ENCODE measurements at places on chromosomes 16 and 17.

DNA sequence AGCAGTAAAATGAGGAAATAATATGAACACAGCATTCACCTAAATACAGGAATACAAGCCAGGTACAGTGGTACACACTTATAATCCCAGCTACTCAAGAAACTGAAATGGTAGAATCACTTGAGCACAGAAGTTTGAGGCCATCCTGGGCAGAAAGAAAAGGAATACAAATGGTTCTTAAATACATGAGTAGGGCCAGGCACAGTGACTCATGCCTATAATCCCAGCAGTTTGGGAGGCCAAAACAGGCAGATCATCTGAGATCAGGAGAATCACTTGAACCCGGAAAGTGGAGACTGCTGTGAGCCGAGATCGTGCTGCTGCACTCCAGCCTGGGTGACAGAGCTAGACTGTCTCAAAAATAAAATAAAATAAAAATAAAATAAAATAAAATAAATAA is 23.0 kb upstream of the SMG8 start:
- DNase-seq = no peak

DNA sequence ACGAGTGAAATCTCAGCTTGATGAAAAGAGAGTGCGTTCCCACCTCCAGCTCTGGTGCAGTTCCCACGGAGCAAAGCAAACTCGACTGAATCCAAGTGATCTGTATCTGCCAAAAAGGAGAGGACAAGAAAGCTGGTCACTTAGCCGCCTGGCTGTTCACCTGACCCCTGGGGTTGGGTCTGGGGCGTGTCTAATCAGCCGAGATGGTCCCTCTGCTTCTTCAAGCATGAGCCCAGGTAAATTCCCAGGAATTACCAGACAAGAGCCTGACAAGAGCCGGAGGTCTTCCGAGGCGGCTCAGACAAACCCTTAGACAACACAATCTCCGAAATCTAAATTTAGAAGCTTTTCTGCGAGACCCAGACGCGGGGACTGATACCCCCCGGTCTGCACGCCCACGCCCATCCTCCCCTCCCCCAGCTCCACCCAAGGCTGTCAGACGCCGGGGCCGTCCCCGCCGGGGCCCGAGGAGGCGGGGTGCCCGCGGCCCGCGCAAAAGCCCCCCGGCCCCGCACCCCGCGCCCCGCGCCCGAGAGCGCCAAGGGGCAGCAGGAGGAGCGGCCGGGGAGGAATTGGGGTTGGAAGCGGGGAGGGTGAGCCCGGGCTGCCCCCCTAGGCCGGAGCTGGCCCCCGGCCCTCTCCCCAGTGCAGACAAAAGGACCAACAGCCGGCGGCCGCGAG is 674 bp downstream of the ZNF821 start:
- peak; percentile 43 for DNase-seq

- no peak for DNase-seq
These were observed 415.0 kb upstream of the HSBP1 start for GRCh38 chr16:83392743-83393142.

DNA sequence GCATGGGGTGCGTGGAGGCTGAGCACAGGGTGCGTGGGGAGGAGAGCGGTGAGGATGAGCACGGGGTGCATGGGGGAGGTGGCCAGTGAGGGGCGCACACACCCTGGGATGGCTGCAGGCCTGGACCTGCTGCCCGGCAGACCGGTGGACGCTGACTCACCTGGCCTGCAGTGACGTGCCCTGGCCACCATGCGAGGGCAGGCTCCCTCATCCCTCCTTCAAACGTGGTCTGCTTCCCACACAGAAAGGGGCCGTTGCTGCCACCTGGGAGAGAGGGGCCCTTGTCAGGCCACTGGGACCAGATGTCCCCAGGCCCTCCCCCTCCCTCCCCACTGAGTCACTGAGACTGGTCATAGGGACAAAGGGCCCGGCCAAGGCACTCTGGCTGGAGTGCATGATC is 20.1 kb upstream of the APRT start:
- no peak for DNase-seq

- DNase-seq = no peak
These were observed 14.4 kb upstream of the KCNJ18 start for GRCh38 chr17:21677911-21678310.

DNA sequence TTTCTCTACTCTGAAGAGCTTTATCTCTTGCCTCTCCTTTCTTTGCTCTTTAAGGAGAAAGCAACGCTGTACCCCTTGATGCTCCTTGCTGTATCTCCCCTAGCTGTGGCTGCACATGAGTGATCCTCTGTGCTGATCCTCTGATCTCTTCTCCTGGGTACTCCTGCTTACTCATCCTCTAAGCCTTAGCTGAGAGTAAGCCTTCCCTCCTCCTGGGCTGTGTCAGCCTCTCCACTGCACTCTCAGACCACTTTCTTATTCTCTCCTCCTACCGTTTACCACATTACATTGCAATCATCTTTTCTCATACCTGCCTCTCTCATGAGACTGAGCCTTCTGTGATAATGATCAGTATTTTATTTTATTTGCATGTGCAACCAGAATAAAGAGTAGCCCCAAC is 25.1 kb downstream of the SOX9 start:
- no peak for DNase-seq

DNA sequence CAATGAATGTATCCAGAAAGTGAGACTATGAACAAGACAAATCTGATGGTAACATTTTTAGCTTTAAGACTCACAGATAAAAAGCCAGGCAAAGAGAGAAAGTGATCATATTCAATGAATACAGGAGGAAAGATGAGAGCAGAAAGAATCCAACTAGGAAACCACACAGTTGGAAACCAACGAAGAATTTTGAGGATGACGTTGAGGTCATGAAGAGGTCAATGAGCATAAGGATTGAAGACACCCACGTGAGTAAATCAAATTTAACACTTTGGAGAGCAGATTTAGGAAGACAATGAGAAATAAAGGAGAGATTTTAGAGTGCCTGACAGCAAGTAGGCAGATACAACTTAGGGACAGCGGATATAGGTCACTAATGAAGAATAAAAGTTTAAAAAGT is 948.1 kb downstream of the KCNJ2 start:
- DNase-seq = no peak

DNA sequence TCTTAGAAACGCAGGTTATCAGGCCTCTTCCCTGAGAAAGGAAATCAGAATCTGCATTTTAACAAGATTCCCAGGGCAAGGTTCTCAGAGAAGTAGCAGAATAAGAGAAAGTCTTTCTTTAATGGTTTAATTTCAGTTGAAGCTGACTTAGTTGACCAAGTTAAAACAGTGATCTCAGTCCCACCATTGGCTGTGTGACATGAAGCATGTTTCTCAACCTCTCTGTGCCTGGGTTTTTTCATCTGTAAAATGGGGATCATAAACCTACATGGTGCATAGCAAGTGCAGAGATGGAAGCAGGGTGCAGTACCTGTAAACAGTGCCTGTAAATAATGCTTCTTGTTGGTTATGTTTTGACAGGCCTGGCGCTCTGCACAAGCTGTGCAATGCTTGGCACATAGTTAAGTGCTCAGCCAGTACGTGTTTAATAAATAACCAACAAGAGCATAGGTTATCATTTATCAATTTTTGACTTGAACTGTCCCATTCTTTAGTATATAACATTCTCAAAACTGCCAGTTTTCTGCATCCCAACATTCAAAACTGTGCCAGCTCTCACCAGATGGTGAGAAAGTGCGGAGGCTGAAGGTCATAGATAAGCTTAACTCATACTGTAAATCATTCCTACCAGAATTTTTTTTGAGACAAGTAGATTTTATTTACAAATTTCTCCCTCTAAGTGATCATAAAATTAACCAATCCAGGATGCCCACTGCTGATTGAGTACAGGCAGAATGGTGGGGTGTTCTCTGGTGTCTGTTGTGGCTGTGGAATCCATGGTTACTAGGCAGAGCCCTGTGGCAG is 6.9 kb downstream of the C17orf67 start:
- no peak for DNase-seq

DNA sequence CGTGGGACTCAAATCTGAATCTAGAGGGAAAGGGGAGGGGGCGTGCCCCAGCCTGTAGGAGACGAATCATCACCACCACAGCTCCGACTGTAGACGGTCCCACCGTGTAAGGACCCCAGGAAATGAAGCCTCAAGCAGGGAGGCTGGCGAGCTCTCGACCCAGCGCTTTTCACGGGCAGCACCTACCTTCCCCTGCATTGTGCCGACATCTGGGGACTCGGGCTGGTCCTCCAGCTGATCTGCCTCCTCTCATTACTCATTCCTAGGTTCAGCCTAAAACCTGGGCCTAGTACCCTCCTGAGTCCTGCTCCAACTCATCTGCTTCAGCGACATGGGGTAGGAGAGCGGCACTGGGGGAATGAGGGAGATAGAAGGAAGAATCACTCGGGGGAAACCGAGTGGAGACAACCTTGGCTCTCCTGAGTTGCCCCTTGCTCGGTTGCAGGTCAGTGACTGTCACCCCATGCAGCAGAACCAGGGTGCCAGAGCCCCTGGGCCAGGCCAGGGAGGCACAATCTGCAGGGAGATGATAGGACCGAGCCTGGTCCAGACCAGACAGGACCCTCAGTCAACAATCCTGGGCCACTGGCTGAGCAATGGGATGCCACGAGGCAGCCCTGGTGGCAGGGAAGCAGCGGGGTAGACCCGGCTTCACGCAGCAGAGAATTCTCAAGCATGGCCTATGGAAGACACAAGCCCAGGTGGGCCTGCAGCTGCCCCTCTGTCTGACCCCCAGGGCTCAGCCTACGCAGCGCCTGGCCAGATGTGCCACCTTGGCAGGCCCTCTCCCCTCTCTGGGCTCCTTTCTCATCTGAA is 833 bp upstream of the BCAR1 start:
- no peak for DNase-seq

DNA sequence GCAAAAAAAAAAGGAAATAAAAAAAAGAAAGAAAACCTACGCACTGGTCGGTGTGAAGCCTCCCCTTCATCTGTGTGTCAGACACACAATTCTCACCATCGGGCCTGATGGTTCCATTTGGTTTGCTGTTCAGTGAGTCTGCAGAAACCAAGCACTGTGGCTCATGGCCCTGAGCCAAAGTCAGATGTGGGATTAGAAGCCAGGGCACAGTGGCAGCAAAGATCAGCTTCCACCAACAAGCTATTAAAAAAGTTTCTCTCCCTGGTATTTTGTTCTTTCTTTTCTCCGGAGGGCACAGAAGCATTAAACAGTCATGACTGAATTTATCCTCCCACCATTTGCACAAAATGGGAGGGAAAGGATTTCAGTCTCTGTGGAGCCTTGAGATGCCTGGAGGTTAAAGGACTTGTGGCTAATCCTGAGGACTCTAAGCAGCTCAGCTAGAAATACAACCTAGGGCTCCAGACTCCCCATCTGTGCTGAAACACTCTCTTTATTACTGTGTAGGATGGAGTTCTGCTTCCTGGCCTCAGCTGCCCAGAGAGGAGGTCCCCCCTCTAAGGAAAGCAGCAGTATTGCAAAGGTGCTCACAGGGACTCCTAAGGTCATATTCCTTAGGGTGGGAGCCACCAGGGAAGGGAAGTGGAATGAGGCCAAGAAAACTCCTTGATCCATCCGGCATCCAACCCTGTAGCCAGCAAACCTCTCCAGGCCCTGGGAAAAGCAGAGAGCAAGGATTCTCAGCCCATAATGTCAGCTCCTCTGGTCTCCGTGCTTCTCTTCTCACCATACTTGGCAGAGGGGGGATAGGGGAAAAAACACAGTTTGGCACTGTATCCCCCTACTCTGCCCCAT is 28.2 kb downstream of the SLC39A11 start:
- no peak for DNase-seq

GRCh38 chr17:74759941-74760340 is 11.5 kb downstream of the NHERF1 start:
- no peak for DNase-seq

DNA sequence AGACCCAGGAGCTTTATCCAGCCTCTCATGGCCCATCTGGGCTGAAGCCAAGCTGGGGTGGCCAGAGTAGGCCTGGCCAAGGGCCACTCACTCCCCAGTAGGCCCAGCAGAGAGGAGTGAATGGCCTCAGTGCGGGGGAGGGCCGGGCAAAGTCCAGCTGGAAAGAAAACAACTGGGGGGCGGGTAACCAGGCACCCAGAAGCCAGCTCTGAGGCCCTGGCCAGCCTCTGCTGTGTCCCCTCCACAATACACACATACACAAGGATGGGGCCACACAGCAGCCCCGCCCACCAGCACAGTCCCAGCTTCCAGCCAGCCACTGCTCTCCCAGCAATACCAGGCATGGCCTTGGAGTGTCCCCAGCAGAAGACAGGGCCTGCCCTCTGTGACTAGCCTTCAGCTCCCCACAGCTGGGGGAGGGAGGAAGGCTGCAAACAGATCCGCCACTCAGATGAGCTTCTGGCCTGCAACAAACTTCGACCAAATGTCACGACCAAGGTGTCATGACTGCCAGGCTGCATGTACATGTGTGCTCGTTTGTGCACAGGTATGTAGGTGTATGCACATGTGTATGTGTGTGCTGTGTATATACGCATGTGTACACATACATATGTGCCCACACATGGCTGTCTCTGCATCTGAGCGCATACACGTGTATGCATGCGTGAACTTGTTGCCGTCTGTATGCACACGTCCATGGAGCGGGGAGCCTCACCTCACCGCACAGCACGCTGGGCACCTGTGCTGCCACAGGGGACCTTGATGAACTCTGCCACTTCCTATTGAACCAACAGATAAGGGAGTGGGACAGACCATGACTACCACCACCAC is 5.0 kb downstream of the CARHSP1 start:
- no peak for DNase-seq

DNA sequence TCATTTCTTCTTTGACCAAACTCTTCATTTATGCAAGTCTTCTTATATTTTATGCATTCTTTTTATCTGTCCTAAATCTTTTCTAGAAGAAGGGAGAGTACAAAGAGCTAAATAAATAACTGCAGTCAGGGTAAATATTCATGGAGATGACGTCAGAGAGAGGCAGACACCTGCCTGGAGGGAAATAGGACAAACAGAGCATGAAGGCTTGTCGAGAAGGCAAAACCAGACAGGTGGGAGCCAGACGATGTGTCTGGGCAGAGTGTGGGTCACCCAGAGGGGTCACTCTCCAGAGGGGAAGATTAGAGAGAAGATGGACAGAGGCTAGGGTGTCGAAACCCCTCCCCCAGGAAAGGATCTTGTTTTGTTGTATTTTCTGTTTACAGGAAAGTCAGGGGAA is 78.3 kb upstream of the RPL38 start:
- DNase-seq = no peak

GRCh38 chr16:2337431-2338296 is 2.9 kb downstream of the ABCA3 start:
- DNase-seq = no peak

DNA sequence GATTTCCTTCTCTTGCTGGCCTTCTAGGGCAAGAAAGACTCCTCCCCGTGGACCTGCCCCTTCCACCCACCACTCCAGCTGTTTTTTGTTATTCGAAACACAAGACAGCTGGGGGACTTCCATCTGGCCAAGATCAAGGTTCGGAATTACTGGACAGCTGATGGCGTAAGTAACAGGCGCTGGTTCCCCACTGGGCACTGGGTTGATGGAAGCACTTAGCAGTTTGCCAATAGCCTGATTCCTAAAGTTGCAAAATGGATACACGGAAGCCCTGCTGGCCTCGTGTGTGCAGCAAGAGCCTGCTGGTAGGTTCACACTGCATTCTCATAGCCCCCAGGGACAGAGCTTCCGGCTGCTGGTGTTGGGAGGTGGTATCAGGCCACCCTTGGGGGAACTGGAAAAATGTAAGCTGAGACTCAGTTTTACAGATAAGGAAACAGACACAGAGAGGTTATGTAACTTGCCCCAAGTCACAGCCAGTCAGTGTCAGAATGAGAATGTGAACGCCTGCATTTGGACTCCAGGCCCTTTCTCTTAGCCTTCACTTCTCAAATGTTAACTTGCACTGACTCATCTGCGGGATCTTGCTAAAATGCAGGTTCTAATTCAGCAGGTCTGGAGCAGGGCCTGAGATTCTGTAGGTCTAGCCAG is 171.7 kb downstream of the KATNIP start:
- DNase-seq = no peak

All from T-cell (primary cell).